ENCODE measurements at places on chromosomes 13 and 19.

- DNase-seq, result no peak
Observed at GRCh38 chr19:33580026-33580644, 41.6 kb upstream of the CHST8 start.

GRCh38 chr19:51124729-51125128, at the start of gene SIGLEC9:
Gene SIGLEC9 (plus strand): TSS chr19:51124906. CDS start chr19:51124975, 69 bp downstream.
- DNase-seq, result no peak

DNA sequence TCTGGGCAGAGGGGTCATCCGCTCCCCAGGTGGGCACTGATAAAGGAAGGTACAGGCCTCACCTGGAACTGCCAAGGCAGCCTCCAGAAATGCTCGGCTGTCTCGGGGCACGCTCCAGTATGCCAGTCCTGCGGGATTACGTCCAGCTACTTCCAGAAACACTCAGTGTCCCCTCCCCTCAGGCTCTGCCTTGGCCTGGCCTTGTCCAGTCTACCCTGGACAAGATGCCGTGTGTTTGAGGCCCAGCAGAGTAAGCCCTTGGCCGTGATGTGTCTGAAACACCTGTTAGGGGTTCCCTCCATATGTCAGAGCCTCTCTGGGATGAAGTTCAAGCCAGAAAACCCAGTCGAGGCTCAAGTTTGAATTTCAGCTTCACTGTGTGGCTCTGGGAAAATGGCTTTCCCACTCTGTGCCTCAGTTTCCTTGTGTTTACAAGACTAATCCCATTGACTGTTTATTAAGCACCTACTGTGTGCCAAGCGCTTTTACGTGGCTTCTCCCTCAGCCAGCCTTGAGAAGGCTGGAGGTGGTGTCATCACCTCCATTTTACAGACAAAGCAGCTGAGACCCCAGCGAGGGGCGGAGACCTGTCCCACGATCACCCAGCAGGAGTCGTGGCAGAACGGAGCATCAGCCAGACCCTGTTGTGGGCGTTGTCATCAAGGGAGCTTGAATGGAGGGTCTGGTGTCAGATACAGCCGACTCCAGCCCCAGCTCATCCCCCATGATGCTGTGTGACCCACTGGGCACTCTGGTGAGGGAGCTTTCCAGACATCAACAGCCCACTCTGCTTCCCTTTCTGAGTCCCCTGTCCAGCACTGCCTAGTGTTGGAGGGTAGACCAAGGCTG, 2.0 kb upstream of the PIK3R2 start:
- no peak for DNase-seq

- no peak for DNase-seq
Observed at GRCh38 chr19:31451686-31452330, 102.6 kb upstream of the TSHZ3 start.

GRCh38 chr19:17909003-17909732, 23.6 kb upstream of the CCDC124 start:
- DNase-seq, result no peak

GRCh38 chr13:40495621-40496001, 170.8 kb downstream of the FOXO1 start:
- no peak for DNase-seq

All from memory B cell (primary cell).